ENCODE measurements at places on chromosomes 1 and 21.

DNA sequence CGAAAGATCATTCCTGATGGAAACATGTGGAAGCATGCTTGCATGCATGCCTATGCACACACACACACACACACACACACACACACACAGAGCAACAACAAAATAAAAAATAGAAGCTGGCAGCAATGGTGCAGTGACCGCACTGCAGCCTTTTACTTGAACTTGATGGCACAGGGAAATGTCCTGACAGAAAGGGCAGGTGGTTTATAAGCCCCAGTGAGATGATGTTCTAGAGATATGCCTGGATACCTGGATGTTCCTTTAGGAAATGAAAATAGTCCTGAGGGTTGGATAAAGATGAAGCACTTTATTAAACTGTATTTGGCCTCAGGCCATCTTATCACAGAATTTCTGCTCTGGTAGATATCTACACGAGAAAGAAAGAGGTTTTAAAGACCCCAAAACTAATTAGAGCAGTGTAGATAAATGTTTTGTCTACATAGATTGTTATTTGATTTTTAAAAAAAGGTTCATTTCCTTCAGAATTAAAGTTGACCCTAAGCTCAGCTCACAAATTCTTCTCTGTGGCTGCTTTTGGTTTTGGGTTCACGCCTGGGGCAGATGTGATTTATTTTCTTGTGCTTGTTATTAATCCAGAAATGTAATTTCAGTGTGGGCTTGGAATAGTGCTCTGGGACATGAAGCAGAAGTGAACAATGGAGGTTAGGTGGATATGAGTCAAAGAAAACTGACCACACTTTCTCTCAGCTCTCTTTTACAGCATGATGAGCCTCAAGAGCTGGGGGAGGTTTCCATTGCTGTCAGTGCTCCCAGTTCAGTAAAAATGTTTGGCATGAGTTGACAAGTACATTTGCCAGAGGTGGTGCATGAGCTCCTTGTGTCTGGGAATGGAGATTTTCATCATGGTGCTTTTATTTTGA is 22.9 kb downstream of the ADAM30 start:
- DNase-seq: no peak

DNA sequence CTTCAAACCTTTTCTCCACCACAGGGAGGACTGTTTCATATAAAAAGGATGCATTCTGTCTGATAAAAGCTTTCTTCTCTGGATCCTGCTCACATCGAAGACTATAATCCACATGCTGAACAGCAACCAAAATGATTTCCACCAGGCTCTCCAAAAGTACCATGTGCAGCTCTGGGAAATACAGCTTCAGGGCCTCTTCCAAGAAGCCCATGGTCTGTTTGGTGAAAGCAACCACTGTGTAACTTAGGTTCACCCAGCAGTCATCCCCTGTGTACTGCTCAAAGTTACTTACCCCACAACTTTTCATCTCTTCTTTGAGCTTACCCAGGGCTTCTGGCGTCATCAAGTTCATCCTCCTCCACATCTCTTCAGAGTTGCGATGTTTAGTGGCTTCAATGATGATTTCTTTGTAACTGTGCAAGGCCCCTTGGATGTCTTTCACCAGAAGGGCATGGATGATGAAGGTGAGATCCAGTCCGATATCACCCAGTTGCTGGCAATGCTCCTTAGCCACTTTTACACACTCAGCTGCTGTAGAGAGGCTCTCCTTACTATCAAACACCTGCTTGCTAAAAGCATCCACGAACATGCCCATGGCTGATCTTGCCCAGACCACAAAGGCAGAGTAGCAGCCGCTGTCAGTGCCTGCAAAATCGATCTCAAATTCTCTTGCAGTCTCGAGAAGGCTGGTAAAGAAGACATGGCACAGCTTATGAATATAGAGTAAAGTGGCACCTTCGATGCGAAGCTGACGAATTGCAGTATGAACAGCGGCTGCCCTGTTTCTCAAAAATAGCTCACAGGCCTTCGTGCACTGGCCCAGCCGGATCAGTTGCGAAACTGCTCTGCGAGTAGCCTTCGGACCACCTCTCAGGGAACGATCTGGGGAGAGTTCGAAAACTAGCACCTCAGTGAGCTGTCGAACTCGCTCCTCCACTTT is 1.7 kb downstream of the EXOC8 start:
- DNase-seq: peak; percentile 24

GRCh38 chr21:36260030-36260787 is 59.8 kb upstream of the MORC3 start:
- DNase-seq: peak; percentile 66

DNA sequence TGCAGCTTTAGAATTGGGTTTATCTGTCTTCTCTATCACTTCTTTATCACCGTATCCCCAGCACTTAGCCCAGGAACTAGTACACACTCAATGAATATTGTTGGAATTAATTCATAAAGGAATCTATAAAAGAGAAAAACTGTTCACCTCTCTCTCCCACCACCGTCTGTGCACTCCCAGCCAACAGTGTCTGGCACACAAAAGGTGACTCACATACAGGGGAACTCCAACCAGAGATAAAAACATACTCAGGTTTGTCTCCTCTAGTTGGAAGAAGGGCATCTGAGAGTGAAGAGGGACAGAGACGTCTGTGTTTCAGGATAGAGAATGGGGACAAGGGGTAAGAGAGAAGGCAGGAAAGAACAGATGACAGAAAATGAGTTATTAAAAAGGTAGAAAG is 10.0 kb downstream of the ITLN1 start:
- DNase-seq: no peak

DNA sequence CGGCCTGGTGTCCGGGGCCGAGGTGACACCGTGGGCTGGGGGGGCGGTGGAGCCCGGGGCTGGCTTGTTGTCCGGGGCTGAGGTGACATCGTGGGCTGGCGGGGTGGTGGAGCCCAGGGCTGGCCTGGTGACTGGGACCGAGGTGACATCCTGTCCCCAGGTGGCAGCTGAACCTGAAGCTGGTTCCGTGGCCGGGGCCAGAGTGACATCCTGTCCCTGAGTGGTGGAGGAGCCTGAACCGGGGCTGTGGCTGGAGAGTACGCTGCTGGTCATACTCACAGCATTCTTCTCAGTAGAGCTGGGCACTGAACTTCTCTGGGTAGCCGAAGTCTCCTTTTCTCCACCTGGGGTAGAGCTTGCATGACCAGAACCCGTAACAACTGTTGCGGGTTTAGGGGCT is 15.8 kb downstream of the THBS3 start:
- DNase-seq: no peak

- DNase-seq: no peak
These were observed 92.5 kb downstream of the SDCCAG8 start for GRCh38 chr1:243348331-243348730.

DNA sequence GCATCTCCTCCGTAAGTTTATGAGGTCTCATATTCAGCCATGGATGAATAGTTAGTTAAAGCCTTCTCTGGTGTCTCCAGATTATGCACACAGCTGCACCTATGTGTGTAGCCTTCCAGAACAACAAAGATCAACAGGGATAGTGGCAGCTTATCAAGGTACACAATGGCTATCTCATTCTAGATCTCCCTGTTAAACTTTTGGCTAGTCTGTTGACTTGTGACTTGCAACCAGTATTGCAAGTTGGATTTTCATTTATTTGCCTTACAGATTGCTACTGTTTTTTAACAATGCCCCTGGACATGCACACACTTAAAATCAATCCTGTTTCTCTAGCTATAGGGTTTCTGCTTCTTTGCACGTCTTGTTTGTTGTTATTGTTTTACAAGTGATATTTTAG is 363.2 kb downstream of the OMA1 start:
- DNase-seq: no peak

GRCh38 chr21:27505516-27505915 is 538.6 kb upstream of the ADAMTS5 start:
- DNase-seq: no peak

- DNase-seq: no peak
These were observed 37.3 kb upstream of the COL18A1 start for GRCh38 chr21:45367402-45368351.

Data from activated CD4-positive, alpha-beta T cell treated with anti-CD3 and anti-CD28 coated beads, Interleukin-2, Interleukin-6, amounts not matched to agents 100 ng/mL and 50 ng/mL, durations not matched to agents 16 hours and 8 hours (primary cell).